ENCODE measurements at places on chromosomes 12 and 14. TPM values are rescaled to one million over a fixed set of nuclear protein-coding genes. Genes with fewer than 3 reads are reported as not detected.

Gene UNG
- total RNA-seq = 37.3 TPM

Gene HOXC11
- total RNA-seq = not detected

Gene RASAL1
- not detected for total RNA-seq

Gene AICDA
- not detected for total RNA-seq

Gene USP44
- 0.19 TPM for total RNA-seq

Gene STON2
- total RNA-seq = 6.3 TPM

Gene RND1
- total RNA-seq = 1.3 TPM

Gene PLEK2
- total RNA-seq = not detected

Gene CNOT2
- 39.6 TPM for total RNA-seq

Gene EPYC
- total RNA-seq = not detected

Gene VPS33A
- 10.5 TPM for total RNA-seq

Gene KRT73
- not detected for total RNA-seq

Gene REP15
- 3.4 TPM for total RNA-seq

Gene CDCA3
- total RNA-seq = 0.55 TPM

Gene SLC4A8
- total RNA-seq = 0.65 TPM

Gene DPPA3
- not detected for total RNA-seq

Gene P2RX2
- not detected for total RNA-seq

Gene JAG2
- 26.5 TPM for total RNA-seq

Gene CLMN
- 11.0 TPM for total RNA-seq

Gene RNF212B
- total RNA-seq = not detected

Gene SLC25A21
- 0.11 TPM for total RNA-seq

Gene SAMD15
- total RNA-seq = 0.23 TPM

Gene CCDC196
- not detected for total RNA-seq

Gene C12orf50
- total RNA-seq = 0.10 TPM

Gene ASIC1
- total RNA-seq = 1.1 TPM

Gene TPH2
- not detected for total RNA-seq

Gene KLRG1
- 5.1 TPM for total RNA-seq

Gene GPRC5A
- 0.93 TPM for total RNA-seq

Gene RASSF8
- total RNA-seq = 25.2 TPM

Gene FMNL3
- 12.7 TPM for total RNA-seq

Gene ACVRL1
- total RNA-seq = 16.6 TPM

Gene MYF5
- not detected for total RNA-seq

Gene SBNO1
- total RNA-seq = 30.0 TPM

Gene ALDH1L2
- 1.1 TPM for total RNA-seq

Gene MSI1
- 6.5 TPM for total RNA-seq

Gene CCDC175
- not detected for total RNA-seq

Gene DENND5B
- 45.4 TPM for total RNA-seq
